Small intestine (tissue), 16 donors: ENCODE measurements at places on chromosomes 6 and 20.

GRCh38 chr20:57484772-57485171 is 40.2 kb downstream of the CTCFL start:
- no peak for DNase-seq
- H3K27ac ChIP-seq, result no peak overlapping the region
- H3K4me3 ChIP-seq, result no peak overlapping the region
- peaks cover 3% of the 10 kb centered on the region for H3K27me3 ChIP-seq

GRCh38 chr6:106501960-106502371 is 127.3 kb downstream of the RTN4IP1 start:
- no peaks in the 10 kb centered on the region for H3K36me3 ChIP-seq
- no peak for DNase-seq
- H3K27me3 ChIP-seq, result peaks cover under 1% of the 10 kb centered on the region
- H3K4me1 ChIP-seq, result peaks cover 4% of the 10 kb centered on the region
- no peak overlapping the region for H3K4me3 ChIP-seq
- H3K27ac ChIP-seq, result no peak overlapping the region

DNA sequence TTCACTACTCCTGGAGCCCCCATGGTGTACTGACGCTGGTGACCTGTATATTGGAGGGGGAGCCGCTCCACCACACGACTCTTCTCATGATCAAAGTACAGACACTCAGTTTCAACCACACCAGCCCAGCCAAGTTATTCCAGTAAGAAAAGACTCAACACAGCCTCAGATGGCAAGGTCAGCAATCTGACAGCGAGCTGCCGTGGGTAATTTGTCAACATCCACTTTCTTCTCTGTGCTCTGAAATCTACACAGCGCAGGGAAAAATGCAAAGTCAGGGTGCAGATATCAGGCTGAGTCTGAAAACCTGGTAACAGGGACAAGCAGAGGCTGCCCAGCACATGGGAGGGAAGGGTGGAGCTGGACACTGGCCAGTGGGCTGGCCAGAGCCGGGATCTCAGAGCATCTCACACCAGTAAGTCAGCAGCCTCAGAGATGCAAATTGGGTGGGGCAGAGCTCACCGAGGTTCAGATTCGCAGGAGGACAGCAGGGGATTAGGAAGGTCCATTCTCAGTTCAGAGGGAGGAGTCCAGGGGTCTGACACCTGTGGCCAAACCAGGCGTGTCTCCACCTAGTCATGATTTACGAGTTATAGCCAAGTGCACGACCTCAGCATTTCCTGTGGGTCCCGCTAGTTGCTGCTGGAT is 44.5 kb upstream of the RPS6KA2 start:
- no peak overlapping the region for H3K4me3 ChIP-seq
- no peak overlapping the region for H3K27ac ChIP-seq
- H3K36me3 ChIP-seq, result no peaks in the 10 kb centered on the region
- H3K4me1 ChIP-seq, result no peaks in the 10 kb centered on the region
- no peak for DNase-seq
- H3K27me3 ChIP-seq, result peaks cover 14% of the 10 kb centered on the region

- peak; percentile 74 for DNase-seq
- H3K36me3 ChIP-seq, result no peaks in the 10 kb centered on the region
- H3K4me1 ChIP-seq, result no peaks in the 10 kb centered on the region
These were observed 32.4 kb upstream of the FAM184A start for GRCh38 chr6:119110601-119111548.

DNA sequence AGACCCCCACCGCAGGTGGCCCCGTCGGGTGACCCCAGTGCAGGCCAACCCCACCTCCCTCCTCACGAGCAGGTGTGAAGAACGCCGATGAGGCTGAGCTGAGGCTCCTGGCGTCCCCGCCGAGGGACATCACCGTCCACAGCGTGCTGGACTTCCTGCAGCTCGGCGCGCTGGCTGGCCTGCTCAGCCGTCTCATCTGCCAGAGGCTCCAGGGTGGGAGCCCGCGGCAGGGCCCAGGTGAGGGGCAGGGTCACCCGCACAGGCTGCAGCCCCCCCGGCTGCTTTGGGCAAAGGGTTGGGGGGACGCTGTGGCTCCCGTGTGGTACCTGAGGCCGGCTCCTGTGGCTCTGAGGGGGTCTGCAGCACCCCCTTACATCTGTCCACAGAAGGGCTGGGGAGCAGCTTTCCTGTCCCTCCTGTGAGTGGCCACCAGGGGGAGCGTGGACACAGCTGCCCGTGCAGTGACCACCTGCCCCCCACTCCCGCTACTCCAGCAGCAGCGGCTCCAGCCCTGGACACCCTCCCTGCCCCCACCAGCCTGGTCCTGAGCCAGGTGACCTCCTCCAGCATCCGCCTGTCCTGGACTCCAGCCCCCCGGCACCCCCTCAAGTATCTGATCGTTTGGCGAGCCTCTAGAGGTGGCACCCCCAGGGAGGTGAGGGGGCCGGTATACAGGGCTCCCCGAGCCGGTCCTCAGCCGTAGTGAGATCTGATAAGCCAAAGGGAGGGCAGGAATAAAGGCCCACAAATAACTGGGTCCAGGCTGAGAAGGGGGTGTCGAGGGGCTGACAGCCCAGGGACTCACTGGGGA is 16.5 kb downstream of the COL20A1 start:
- peaks cover 4% of the 10 kb centered on the region for H3K27me3 ChIP-seq
- H3K4me3 ChIP-seq, result no peak overlapping the region
- no peaks in the 10 kb centered on the region for H3K4me1 ChIP-seq
- no peaks in the 10 kb centered on the region for H3K36me3 ChIP-seq
- DNase-seq, result peak; percentile 8

DNA sequence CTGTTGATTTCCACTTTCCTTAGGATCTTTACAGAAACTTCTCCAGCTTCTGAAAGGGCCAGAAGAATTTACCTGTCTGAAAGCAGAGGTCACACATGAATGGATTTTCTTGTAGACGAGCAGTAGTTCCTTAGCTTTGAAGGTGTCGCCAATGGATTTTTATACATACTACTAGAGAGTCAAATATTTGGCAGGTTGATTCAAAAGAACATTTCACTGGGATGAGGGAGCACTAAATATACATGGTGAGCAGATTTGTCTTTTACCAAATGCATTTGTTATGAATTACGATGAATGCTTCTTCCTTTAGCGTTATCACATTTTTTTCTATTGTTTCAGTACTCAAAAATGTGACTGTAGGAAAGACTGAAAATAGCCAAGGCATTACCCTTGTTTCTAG is 162.3 kb downstream of the PAX1 start:
- DNase-seq, result no peak
- H3K4me3 ChIP-seq, result no peak overlapping the region
- no peaks in the 10 kb centered on the region for H3K4me1 ChIP-seq
- no peak overlapping the region for H3K27ac ChIP-seq
- H3K27me3 ChIP-seq, result no peaks in the 10 kb centered on the region

GRCh38 chr6:33816911-33817310 is 13.1 kb upstream of the MLN start:
- no peak for DNase-seq
- no peaks in the 10 kb centered on the region for H3K36me3 ChIP-seq
- no peak overlapping the region for H3K4me3 ChIP-seq
- H3K27me3 ChIP-seq, result no peaks in the 10 kb centered on the region

- H3K27me3 ChIP-seq, result no peaks in the 10 kb centered on the region
- no peaks in the 10 kb centered on the region for H3K4me1 ChIP-seq
- H3K4me3 ChIP-seq, result no peak overlapping the region
- no peak for DNase-seq
- H3K36me3 ChIP-seq, result no peaks in the 10 kb centered on the region
These were observed 244.9 kb upstream of the SOX4 start for GRCh38 chr6:21348504-21349195.

DNA sequence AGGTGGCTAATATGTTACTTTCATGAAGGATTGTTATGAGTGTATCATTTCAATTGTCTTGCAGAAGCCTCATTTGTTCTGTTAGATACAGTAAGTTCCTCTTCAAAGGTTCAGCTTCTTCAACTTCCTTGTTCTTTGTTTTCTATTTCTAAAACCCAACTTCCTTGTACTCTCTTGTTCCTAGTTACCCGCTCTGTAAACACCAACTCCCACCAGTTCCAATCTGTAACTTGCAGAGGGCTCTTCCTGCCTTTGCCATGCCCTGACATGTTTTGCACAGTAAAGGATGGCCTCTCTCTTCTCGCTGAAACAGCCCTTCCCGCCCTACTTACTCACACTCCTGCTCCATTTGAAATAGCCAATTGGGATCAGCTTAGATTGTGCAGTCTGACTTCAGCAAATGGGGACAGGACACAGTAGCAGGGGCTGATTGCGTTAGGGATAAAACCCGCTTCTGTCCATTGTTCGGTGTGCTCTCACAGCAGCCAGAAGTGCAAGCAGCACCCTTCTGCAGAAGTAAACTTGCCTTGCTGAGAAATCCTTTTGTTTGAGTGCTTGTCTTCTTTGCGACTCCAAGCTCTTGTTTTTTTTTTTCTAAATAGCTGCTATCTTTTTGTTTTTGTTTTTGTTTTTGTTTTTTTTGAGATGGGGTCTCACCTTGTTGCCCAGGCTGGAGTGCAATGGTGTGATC is 45.9 kb upstream of the POU5F1 start:
- H3K36me3 ChIP-seq, result no peaks in the 10 kb centered on the region
- no peak for DNase-seq
- H3K27ac ChIP-seq, result no peak overlapping the region
- no peaks in the 10 kb centered on the region for H3K27me3 ChIP-seq
- no peak overlapping the region for H3K4me3 ChIP-seq

GRCh38 chr6:167826230-167826895 is 348 bp upstream of the AFDN start:
- H3K27ac ChIP-seq, result peak overlapping the region; percentile 85
- H3K4me1 ChIP-seq, result peaks cover 16% of the 10 kb centered on the region
- peak overlapping the region; percentile 91 for H3K4me3 ChIP-seq
- DNase-seq, result peak; percentile 81
- H3K36me3 ChIP-seq, result no peaks in the 10 kb centered on the region
- no peaks in the 10 kb centered on the region for H3K27me3 ChIP-seq

- H3K4me1 ChIP-seq, result no peaks in the 10 kb centered on the region
- H3K27me3 ChIP-seq, result no peaks in the 10 kb centered on the region
- H3K4me3 ChIP-seq, result no peak overlapping the region
- peaks cover 34% of the 10 kb centered on the region for H3K36me3 ChIP-seq
- no peak overlapping the region for H3K27ac ChIP-seq
These were observed 102.5 kb upstream of the EMILIN3 start for GRCh38 chr20:41468994-41469600.

GRCh38 chr6:127951172-127951917 is 50.5 kb upstream of the THEMIS start:
- no peak overlapping the region for H3K4me3 ChIP-seq
- no peaks in the 10 kb centered on the region for H3K4me1 ChIP-seq
- H3K36me3 ChIP-seq, result no peaks in the 10 kb centered on the region
- no peaks in the 10 kb centered on the region for H3K27me3 ChIP-seq

DNA sequence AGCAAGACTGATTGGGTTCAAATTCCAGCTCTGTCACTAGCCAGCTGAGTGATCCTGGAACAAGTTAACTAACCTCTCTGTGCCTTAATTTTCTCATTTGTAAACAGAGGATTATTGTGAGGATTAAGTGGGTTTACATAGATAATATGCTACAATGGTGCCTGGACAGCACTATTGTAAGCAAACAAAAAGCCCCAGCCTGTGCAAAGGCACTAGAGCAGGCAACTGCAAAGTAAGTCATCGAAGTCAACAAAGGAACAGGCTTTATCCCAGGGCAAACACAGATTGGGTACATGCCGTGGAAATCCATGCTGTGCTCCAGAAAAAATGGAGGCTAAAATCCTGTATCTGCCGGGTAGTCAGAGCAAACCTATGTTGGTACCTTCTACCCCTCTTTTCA is 43.2 kb upstream of the CTNNBL1 start:
- no peaks in the 10 kb centered on the region for H3K4me1 ChIP-seq
- H3K4me3 ChIP-seq, result no peak overlapping the region
- no peaks in the 10 kb centered on the region for H3K27me3 ChIP-seq

GRCh38 chr6:93859971-93860370 is 440.6 kb upstream of the EPHA7 start:
- H3K27me3 ChIP-seq, result no peaks in the 10 kb centered on the region
- no peak overlapping the region for H3K4me3 ChIP-seq
- no peaks in the 10 kb centered on the region for H3K4me1 ChIP-seq
- DNase-seq, result no peak
- H3K36me3 ChIP-seq, result no peaks in the 10 kb centered on the region

DNA sequence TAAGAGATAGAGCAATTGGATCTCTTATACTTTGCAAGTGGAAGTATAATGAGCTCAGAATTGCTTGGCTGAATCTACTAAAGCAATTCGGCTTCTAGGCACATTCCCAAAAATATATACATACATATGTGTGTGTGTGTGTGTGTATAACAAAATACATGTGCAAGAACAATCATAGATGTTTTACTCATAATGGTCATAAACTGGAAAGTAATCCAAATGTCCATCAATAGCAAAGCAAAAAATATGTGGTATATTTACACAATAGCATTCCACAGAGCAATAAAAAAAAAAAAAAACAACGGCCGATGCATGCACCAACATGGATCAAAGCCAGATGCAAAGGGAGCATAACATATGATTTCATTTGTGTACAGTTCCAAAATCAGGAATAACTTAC is 707.9 kb downstream of the RFPL4B start:
- DNase-seq, result no peak
- H3K27me3 ChIP-seq, result no peaks in the 10 kb centered on the region
- H3K4me3 ChIP-seq, result no peak overlapping the region
- H3K36me3 ChIP-seq, result no peaks in the 10 kb centered on the region

DNA sequence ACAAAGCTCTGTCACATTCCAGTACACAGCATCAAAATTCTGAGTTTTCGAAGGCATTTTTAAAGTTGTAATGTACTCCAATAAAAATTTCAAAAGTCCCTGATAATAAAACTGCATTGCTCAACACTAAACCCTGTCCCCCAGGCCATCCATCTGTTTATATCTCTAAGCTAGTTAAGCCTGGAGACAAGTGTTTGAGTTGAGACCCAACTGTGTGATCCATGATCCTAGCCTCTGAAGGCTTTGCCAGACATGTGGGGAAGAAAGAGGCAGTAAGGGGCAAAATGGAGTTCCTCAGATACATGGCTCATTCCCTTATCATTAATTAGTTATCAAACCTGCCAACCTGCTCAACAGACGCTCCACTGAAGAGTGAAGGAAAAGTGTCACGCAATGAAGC is 198.4 kb downstream of the ISM1 start:
- H3K36me3 ChIP-seq, result no peaks in the 10 kb centered on the region
- H3K27ac ChIP-seq, result no peak overlapping the region
- H3K27me3 ChIP-seq, result no peaks in the 10 kb centered on the region

DNA sequence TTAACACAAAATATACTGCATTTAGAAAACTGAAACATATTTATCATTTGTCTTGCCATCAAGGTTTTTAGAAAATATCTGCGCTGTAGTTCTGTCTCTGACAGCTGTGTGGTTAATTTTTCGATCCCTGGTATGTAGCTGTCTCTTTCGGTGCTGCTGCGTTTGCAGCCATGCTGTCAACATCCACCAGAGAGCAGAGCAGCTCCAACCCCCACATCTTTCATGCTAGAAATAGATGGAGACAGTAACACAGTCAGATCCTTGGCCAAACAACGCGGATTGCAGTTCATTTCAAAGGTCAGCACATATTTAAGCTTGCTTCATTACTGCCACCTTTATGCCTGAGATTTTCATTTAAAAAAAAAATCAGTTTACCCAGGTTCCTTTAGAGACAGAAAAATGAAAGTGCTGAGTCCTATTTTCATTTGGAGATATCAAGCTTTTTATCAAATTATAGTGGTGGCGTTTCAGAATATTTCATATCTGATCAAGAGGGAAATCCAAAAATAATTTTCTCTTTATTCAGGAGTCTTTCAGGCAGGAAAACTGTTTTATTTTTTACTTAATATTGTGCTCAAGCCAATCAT is 157.7 kb upstream of the MMS22L start:
- no peaks in the 10 kb centered on the region for H3K4me1 ChIP-seq
- peaks cover 2% of the 10 kb centered on the region for H3K27me3 ChIP-seq
- DNase-seq, result peak; percentile 15
- no peaks in the 10 kb centered on the region for H3K36me3 ChIP-seq
- no peak overlapping the region for H3K4me3 ChIP-seq
- H3K27ac ChIP-seq, result no peak overlapping the region
